Spleen (tissue), 13 donors: ENCODE measurements at places on chromosomes 1 and 21.

DNA sequence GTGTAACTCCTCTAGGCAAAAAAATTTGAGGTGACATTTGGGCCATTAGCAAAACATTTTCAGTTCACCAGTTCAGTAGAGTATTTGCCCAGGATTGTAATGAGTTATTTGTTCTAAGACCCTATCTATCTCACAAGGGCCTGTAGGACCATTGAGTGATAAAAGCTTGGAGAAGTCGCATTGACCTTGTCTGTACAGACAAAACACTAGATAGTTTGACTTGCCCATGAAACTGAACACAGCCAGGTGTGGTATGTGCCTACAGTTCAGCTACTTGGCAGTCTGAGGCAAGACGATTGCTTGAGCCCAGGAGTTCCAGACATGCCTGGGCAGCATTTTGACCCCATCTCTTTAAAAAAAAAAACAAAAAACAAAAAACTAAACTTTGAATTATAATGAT is 3.1 kb downstream of the ATP5IF1 start:
- no peak for DNase-seq

DNA sequence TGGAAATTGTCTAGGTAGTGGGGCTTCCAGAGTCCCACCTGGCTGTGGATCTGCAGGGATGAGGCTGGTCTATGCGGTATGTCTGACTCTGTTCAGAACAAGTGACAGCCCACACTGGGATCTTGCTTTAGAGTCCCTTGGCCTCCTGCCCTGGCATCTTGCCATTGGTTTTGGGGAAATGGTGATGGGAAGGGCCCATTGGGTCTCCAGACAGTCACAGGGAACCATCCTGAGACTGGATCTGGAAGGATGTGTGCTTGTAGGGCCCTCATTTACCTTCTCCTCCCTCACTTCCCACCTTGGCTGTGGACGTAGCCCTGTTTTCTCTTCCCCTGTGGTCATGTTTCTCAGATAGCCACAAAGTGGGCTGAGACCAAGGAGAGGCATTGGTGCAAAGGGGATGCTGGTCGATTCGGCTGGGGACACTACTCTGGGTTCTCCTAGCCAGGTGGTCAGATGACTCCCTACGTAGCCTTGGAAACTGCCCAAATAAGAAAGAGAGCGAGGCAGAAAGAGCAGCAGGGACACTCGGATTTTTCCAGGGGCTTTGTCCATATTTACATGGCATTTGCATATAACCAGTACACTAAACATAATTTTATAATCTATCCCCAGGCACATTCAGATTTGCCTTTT is 15.1 kb downstream of the SOX13 start:
- DNase-seq, result no peak

DNA sequence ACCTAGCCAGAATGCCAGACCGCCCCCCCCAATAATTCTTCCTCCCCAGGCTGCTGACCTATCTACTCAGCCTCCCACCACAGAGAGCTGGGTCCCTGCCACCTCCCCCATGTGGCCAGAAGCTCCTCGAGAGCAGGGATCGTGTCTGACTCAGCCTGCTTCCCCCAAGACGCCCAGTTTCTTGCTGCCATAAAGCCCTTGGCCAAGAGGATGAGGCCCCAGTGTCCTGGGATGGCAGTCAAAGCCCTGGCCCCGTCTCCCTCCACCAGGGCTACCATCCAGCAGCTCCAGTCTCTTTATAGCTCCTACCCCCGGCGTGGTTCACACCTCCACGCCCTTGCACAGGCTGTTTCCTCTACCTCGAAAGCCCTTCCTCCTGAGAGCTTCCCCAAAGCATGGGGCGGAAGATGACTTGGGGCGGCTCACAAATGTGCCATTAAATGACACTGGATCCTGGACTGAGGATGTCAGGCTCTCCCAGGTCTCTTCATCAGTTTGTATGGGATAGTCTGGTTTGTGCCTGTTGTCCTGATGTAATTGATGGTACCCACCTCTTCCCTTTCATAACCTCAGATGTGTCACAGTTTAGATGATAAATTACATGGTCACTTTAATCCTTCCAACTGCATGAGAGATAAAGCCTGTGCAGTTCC is 13.2 kb downstream of the ADGRB2 start:
- DNase-seq, result peak; percentile 85

DNA sequence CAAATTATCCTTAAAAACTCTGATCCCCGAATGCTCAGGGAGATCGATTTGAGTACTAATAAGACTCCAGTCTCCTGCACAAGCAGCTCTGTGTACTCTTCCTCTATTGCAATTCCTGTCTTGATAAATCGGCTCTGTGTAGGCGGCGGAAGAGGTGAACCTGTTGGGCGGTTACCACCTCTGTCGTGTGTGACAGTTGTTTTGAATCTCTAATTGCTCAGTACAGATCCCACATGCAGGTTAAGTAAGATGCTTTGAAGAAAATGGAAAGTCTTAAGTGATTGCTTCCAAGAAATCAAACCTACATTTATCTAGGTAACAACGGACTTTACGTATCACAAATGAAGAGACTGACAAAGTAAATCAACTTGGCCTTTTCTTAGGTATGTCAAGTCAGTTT is 35.5 kb downstream of the COA6 start:
- DNase-seq, result no peak

- no peak for DNase-seq
These were observed 20.4 kb downstream of the TINAGL1 start for GRCh38 chr1:31596737-31597097.

GRCh38 chr21:28480470-28480869 is 512.2 kb downstream of the LTN1 start:
- no peak for DNase-seq

DNA sequence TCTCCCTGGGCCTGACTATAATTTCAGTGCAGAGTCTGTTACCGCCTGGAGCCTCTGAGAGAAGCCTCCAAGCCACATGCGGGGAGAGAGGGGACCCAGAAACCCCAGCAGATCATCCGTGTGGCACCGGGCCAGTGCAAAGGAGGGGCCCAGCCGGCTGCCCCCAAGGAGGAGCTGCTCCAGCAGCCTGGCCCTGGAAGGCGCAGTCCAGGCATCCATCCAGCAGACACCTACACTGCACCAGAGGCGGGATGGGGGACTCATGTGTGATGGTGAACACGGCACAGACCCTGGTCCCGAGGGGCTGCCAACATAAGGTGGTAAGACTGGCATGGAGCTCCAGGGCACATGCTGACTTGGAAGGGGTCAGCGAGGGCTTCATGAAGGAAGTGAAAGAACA is 39.6 kb upstream of the CLSTN1 start:
- DNase-seq, result peak; percentile 56

GRCh38 chr1:59225594-59226316 is 71.1 kb upstream of the FGGY start:
- DNase-seq, result no peak

- DNase-seq, result no peak
These were observed 457.8 kb downstream of the PTPRC start for GRCh38 chr1:199096591-199096990.

- DNase-seq, result peak; percentile 84
These were observed 749 bp downstream of the AKIRIN1 start for GRCh38 chr1:38991638-38992411.

DNA sequence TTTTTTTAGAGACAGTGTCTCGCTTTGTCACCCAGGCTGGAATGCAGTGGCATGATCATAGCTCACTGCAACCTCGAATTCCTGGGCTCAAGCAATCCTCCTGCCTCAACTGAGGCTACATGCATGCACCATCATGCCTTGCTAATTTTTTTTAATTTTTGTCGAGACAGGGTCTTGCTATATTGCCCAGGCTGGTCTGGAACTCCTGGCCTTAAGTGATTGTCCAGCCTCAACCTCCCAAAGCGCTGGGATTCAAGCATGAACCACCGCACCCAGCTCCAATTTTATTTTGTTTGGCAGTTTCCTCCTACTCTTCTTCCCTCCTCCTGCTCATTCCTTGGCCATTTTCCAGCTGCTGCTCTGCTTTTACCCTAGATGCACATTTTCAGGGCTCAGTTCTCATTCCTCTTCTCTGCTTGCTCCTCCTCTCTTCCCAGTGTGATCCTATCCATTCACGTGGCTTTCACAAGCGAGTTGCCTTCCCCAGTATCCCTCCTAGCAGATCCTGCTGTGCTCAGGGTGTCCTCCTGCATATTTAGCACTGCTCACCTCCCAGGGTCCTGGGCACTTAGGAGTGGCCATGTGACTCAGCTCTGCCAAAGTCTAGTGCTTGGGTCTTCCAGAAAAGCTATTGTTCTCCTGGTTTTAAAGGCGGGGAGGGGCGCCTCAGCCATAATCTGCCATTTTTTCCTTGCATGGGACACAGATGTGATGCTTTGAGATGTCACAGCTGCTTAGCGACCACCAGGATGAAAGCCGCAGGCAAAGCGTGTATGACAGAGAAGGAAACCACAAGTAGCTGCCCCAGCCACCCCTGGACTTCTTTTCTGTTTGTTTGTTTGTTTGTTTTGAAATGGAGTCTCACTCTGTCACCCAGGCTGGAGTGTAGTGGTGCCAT is 33.7 kb downstream of the PSEN2 start:
- DNase-seq, result no peak

DNA sequence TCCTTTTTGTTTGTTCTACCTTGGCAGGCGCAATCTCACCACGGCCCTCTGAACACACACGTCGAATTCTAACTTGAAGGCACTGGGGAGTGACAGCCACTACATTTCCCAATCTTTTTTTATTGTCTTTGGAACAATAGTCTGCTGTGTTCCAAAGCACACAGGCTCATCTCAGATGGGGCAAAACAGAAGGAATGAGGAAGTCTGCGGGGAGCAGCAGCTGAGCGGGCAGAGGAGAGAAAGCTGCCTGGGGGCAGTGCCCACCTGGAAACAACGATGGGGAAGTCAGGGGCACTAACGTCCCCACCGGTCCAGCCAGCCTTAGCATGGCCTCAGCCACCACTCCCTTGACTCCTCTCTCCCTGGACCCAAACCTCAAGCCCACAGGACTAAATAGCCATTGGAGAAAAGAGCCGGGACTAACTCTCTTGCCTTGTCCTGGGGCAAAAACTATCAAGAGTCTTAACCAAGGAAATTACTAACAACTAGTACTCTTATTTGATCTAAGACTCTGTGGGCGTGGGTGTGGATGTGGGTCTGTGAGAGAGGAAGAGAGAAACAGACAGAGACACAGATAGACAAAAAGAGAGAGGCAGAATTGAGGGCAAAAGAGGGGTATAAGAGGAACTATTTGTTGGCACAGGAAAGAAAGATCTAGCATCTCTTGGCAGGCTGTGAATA is 34.2 kb downstream of the SYF2 start:
- no peak for DNase-seq

DNA sequence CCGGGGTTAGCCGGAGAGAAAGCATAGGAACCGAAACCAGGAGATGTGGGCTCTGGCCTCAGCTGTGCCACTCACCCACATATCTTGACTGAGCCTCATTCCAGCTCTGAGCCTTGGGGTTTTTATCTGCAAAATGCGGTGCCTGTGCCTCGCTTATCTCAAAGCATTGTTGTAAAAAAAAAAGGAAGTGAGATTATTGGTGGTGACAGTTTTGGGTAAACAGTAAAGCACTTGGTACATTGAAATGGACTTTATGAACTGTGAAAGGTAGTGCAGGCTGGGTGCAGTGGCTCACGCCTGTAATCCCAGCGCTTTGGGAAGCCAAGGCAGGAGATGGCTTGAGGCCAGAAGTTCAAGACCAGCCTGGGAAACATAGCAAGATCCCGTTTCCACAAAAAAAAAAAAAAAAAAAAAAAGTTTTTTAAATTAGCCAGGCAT is 3.8 kb downstream of the PTAFR start:
- peak; percentile 81 for DNase-seq

DNA sequence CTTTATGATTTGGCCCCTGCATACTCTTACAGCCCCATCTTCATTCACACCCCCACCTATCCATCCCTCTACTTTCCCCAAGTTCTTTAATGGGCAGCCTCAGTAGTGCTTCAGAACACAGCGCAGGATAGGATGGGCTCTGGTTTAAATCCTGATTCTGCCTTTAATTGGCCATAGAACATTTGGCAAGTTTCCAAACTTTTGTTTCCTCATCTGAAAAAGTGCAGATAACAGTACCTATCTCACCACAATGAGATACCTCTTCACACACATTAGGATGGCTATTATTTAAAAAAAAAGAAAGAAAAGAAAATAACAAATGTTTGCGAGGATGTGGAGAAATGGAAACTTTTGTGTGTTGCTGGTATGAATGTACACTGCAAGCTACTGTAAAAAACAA is 142.5 kb upstream of the VANGL1 start:
- no peak for DNase-seq

- peak; percentile 68 for DNase-seq
These were observed 22.1 kb downstream of the SPOCD1 start for GRCh38 chr1:31793586-31794285.
